ENCODE measurements at places on chromosomes 13 and 19.

DNA sequence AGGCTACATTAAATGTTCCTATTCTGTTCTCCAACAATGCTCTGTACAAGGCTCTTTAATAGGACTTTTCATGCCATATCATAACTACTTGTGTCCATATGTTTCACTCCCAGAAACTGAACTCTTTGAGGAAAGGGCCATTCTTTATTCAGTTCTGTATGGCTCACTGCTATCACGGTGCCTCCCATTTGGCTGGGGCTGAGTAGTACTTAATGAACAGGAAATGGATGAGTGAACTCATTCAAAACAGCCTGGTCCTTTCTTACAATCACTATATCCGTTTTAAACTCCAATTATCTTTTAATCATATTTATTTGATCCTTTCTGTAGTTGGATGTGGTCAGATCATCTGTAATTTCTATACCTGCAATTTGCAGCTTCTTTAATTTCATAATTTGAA, 410.6 kb downstream of the TBC1D4 start:
- DNase-seq = no peak

GRCh38 chr19:13366529-13367143, 139.6 kb downstream of the CACNA1A start:
- no peak for DNase-seq

DNA sequence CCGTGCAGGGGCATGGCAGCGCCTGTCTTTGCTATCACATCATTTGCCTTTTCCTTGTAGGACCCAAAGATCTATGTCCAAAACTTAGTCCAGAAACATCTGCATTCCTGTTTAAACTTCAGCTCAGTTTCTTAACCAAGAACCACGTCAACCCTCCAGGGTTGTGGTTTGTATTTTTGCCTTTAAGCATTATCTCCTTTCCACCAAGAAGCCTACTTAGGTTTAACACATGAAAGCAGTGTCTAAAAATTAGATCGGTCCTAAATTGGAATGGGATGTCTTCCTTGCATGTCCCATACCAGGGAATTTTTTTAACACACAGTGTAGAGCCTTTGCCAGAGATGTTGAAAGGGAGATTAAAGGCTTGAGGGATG, 38.8 kb downstream of the DHRS12 start:
- no peak for DNase-seq

- no peak for DNase-seq
Observed at GRCh38 chr13:70284371-70284770, 176.1 kb upstream of the KLHL1 start.

DNA sequence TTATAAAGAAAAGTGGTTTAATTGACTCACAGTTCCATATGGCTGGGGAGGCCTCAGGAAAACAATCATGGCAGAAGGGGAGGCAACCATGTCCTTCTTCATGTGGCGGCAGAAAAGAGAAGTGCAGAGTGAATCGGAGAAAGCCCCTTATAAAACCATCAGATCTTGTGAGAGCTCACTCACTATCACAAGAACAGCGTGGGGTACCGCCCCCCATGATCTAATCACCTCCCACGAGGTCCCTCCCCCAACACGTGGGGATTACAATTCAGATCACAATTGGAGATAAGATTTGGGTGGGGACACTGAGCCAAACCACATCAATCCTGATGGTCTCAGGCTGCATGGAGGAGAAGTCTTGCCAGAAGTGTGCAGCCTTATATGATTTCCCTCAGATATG, 26.0 kb downstream of the TM9SF2 start:
- no peak for DNase-seq

DNA sequence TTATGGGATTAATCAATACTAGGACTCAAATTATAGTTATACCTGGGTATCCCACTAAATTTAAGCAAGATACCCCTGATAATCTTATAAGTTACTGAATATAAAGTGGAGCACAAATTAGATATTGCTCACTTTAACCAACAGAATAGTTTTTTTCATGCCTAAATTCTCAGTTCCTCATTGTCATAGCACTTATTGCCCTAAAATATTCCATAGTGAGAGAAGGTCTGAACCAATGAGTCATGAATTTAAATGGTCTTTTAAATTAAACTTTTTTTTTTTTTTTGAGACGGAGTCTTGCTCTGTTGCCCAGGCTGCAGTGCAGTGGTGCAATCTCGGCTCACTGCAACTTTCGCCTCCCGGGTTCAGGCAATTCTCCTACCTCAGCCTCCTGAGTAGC, 42.4 kb downstream of the ZNF136 start:
- DNase-seq = no peak

DNA sequence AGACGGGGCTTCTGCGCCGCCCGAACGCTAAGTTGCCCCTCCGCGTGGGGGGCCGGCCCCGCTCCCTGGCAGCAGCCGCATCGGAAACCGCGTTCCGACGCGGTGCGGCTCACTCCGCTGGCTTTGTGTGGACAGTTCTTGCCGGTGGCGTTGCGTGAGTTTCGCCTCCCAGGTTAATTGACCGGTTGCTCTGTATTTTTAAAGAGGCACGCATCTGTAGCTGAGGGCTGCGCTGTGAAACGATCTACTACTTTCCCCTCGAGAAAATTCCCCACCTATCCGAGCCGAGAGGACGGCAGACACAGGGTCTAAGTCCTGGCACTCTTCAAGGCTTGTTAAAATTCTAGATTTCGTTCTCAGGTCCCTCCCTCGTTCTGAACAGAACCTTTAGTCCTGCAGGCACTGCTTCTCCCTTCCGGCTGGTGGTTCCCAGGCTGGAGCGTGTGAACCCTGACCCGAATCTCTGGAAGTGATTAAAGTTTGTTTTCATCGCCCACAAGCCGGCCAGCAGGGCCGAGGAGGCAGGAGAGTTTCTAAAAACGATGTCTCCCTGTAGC, 933 bp downstream of the ARHGEF7 start:
- no peak for DNase-seq

- DNase-seq = no peak
Observed at GRCh38 chr19:12000152-12000981, 35.1 kb downstream of the ZNF433 start.

DNA sequence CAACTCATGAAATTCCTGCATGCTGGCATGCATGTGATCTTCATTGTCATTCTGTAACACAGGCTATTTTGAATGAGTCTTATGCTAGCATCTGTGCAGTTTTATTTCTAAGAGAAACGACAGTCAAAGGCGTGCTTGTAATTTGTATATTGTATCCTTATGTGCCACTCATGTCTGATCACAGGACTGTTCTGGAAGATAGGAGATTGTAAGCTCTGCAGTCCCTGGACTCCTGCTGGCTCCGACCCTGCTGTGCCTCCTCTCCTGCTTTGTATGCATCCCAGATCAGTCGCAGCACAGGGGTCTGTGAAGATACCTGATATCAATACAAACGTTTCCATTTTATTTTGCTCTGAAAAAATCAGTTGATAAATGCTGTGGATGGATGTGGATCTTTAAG, 653.1 kb downstream of the LIG4 start:
- no peak for DNase-seq
